ENCODE measurements at places on chromosomes 5 and 9.

GRCh38 chr5:16453609-16454008 is 12.0 kb downstream of the ZNF622 start:
- no peak for DNase-seq

- DNase-seq: no peak
Measured at GRCh38 chr9:114122136-114123027, 23.3 kb upstream of the KIF12 start.

- DNase-seq: no peak
Measured at GRCh38 chr5:86684222-86684621, 66.5 kb downstream of the COX7C start.

DNA sequence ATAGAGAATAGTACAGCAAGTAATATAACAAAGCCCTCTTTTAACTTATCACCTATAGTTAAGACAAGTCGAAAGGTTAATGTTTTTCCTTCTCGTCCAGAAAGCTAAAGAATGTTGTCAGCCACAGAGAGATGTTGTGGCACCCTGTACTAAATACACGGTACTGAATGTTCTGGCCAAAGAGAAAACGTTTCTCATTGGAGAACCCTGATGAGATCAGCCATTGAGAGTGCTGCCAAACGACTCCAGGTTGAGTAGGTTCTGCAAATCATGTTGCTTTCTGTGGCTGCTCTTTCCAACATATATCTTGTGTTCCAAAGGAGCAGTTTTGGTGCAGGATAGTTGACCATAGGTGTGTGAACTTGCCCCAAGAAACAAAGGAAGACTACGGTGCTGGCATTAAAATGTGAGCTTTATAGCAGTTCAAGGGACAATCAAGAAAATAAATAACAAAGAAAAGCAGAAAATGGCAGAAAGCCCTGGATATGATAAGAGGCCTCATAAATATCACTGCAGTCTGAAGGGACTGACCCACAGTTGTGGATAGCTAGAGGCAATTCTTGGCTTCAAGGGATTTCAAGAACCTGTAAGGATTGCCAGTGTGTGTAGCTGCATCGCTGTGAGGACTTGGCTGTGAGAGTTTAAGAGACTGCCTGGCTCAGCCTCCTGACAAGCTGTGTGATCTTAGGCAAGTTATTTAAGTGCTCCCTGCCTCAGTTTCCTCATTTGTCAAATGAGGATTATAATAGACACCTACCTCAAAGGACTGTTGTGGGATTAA is 102.7 kb downstream of the ARHGEF28 start:
- DNase-seq: no peak

- DNase-seq: no peak
Measured at GRCh38 chr5:19655627-19656026, 332.4 kb downstream of the CDH18 start.

- no peak for DNase-seq
Measured at GRCh38 chr5:132268769-132269551, 11.5 kb downstream of the PDLIM4 start.

DNA sequence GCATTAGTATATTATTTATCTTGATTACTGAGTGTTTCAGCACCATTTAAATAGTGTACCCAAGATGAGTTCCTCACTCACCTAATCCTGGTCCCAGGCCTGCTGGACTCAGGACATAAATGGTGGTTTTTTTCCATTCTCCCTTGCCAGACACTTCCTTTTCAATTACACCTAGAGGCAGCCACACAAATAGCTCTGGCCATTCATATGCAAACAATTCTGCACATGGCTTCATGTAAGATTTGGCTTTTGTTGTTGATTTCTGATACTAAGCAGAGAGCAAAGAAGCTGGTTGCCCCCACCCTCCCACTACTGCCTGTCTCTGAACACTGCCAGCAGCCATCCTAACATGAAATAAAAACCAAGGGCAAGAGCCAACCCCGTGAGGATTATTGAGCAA is 180.4 kb downstream of the SEMA5A start:
- DNase-seq: peak; percentile 33

DNA sequence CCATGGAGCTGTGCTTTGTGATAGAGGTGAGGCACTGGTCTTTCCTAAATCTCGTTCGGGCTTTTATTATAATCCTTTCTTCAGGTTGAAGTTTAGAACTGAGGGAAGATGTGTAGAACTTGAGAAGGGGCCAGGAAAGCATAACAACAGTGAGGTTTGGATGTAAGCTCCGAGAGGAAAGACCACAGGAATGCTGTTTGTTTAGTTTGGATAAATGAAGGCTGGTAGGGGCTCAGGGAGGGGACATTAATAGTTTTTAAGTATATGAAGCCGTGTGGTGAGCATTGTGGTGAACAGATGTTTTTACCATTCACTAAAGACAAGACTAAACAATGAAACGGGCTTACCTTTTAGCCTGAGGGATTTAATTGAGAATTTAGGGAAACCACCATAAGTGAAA is 130.8 kb downstream of the ARHGAP26 start:
- DNase-seq: no peak

DNA sequence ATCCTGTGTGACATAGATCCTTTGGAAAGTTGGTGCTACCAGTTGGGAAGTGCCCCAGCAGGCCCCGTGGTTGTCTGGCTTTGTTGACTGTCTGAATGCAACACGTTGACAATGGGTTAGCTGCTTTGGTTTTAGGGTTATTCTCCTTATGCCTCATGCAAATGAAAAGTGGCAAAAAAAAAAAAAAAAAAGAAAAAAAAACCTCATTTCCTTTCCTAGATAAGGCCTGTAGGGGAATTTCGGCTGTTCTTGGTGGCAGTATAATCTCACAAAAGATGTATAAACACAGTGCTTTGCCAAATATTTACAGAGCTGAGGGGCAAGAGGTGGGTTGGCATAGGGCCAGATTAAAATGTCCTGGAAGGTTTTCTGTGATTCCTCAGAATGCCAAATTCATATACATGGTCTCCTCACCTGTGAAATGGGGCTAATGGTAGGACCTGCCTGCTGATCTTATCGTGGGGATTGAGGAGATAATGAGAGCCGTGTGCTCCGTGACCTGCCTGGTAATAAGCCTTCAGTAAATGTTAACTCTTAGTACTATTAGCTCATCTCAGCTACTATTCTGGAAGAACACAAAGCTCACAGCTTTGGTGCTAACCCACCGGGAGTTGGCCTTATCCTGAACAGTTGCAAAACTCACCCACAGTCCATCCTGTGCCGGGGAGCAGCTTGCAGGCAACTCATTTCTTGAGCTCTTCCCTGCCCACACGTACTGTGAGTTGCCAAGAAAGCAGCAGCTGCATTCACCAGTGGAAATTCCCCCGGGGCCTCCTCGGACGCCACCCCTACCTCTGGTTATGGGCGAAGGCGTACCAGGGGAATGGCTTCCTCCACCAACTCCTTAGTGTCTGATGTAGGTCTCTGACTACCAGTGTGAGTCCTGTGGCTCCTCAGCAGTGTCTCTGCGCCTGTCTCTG is 220.3 kb downstream of the NR3C1 start:
- DNase-seq: peak; percentile 34

DNA sequence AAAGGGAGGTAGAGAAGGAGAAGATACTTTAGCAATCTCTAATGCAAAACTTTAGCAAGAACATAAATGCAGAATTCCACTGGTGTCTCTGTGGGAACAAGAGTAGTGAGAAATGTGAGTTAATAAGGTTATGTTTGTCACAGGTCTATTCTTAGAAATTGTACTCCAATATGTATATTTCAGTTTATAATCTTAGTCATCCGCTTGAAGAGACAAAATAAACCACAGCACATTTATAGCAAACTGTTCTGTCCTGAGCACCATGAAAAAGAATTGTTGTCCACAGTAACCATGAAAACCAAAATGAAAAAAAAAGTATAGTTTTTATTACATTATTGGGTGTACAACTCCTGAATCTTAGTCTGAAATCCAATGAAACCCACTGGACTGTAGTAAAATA is 93.6 kb upstream of the TSLP start:
- DNase-seq: no peak

DNA sequence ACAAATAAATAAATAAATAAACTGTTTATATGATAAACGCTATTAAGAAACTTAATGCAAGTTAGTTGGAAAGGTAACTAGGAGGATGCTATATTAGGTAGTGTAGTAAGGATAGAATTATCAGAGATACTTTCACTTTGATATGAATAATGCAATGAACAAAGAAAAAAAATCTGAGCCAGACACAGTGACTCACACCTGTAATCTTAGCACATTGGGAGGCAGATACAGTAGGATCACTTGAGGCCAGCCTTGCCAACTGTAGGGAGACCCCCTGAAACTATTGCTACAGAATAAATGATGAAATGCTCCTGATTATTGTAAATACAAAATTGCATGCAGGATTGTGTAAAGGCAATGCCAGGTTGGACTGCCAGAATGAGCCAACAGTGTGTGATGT is 109.2 kb downstream of the ANXA2R start:
- DNase-seq: no peak

- peak; percentile 77 for DNase-seq
Measured at GRCh38 chr5:65100911-65101631, 332.3 kb downstream of the CWC27 start.

- DNase-seq: no peak
Measured at GRCh38 chr9:8384091-8384490, 584.5 kb upstream of the DMAC1 start.

- DNase-seq: no peak
Measured at GRCh38 chr9:28624771-28625170, 1051.5 kb upstream of the C9orf72 start.

GRCh38 chr9:10146517-10147331 is 466.1 kb downstream of the PTPRD start:
- DNase-seq: no peak

DNA sequence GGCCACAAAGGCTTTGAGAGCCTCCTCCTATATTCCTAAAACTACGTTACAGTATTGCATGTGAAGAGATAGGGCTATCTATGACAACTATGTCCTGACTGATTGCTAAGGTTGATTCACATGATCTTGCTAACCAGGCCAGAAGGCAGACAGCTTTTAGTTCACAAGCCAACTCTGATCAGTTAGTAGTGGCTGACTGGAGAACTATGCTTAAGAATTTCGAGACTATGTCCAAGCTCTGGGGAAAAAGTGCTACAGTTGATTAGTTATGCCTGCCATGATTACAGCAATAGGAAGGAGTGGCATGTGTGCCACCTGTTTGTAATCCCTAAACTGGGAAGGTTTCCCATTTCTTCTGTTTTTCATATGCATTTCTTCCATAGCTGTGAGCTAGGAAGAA is 223.4 kb downstream of the DOCK8 start:
- no peak for DNase-seq

GRCh38 chr9:70517926-70518610 is 103.6 kb upstream of the KLF9 start:
- no peak for DNase-seq

DNA sequence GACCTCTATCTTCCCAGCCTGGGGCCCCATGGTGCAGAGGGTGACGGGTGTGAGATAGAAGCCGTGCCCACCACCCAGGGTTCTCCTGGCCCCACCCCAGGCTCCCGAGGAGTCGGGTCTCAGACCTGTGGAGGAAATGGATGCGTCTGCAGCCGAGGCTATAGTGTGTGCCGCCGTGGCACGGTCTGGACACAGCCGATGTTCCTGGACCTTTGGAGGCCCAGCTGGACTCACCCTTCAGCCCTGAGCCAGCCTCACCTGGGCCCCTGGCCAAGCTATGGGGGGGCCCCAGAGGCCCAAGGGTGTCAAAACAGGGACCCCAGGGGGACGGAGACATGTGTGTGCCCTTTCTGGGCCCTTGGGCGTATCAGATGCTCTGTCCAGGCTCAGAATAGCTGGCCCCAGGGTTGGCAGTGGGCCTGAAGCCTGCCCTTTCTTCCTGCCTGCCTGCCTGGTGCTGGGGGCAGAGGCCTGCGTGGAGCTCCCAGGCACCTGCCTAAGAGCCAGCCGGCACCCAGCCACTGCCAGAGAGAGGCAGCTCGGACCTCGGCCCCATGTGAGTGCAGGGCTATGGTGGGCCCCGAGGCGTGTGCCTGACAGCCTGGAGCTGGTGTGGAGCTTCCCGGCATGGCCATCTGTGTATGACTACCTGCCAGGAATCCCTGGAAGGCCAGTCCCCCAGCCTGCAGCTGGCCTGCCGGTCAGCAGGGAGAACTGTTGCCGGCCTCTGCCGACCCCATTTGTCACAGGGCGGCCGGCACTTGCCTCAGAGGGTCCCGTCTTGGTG is 41.8 kb downstream of the KCNT1 start:
- no peak for DNase-seq

GRCh38 chr9:90025816-90026215 is 421.0 kb downstream of the GADD45G start:
- DNase-seq: no peak

DNA sequence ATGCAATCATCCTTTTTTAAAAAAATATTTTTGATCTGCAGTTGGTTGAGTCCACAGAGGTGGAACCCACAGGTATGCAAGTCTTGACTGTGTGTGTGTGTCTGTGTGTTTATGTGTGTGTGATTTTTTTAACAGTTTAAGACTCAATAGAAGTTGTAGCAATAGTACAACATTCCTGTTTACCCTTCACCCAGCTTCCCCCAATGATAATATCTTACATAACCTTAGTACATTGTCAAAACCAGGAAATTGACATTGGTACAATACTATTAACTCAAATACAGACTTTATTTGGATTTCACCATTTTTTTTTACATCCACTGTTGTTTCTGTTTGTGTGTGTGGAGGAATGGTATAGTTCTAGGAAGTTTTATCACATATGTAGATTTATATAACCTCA is 81.8 kb downstream of the SV2C start:
- no peak for DNase-seq

- peak; percentile 19 for DNase-seq
Measured at GRCh38 chr5:147760086-147760875, 22.2 kb downstream of the JAKMIP2 start.

DNA sequence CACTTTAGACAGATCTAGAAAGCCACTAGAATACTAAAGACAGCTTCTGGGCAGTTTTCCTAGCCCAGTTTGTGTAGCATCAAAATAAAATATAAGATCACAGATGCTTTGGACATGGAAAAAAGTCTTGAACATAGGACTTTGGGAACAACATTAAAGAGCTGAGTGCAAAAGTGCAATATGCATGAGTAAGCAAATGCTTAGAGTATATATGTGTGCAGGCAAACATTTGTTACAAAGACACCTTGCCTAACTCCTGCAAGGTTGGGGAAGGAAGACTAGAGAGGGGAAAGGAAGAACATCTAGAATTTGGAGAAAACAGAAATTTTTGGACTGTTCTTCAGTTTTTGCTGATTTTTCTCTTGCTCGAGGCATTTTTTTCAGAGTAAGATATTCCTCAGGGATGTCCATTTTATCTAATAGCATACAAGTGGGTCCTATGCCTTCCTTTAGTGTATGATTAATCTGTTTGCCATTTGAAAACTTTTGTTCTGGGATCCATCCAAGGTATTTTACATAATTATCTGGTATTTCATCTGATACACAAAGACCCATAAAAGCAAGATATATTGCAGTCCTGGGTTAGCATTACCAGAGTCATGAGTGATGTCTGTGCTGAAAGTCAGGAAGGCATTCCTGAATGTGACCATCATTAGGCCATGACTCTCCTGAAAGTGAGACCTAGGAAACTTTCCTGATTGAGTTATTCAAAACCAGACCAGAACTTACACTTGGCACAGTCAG is 142.0 kb upstream of the RGMB start:
- no peak for DNase-seq

Measured in NCI-H345 (cell line).